ENCODE measurements at places on chromosomes 3 and 15. TPM values are rescaled to one million over a fixed set of nuclear protein-coding genes. Genes with fewer than 3 reads are reported as not detected.

The WDR93 gene
- total RNA-seq, result not detected

The SLC26A6 gene
- 26.4 TPM for total RNA-seq

- no peaks in the 10 kb centered on the region for H3K27me3 ChIP-seq
- H3K4me1 ChIP-seq, result no peaks in the 10 kb centered on the region
- no peaks in the 10 kb centered on the region for H3K36me3 ChIP-seq
- H3K27ac ChIP-seq, result no peak overlapping the region
- no peak overlapping the region for H3K4me3 ChIP-seq
Observed at GRCh38 chr3:139281522-139282196, 62.2 kb upstream of the MRPS22 start.

DNA sequence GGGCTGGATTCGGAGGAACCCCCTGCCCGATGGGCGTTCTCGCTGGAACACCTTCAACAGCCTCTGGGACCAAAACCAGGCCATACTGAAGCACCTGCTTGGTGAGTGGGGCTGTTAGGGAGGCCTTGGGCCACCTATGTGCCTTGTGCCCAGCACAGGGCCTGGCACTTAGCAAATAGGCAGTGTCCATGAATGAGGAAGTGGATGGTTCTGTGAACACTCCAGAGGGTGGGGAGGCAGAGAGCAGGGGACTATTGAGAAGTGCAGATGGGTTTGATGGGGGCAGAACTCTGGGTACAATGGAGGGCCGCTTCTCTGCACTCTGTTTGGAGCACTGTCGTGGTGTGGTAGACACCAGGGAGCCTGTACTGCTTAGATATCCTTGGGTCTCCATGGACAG lies 1.5 kb downstream of the ECE2 start:
- no peak for DNase-seq
- no peak overlapping the region for H3K27ac ChIP-seq
- no peaks in the 10 kb centered on the region for H3K4me1 ChIP-seq
- no peak overlapping the region for H3K4me3 ChIP-seq
- no peaks in the 10 kb centered on the region for H3K36me3 ChIP-seq

- H3K4me3 ChIP-seq, result no peak overlapping the region
- no peaks in the 10 kb centered on the region for H3K36me3 ChIP-seq
- no peak overlapping the region for H3K27ac ChIP-seq
- DNase-seq, result no peak
- no peaks in the 10 kb centered on the region for H3K27me3 ChIP-seq
- no peaks in the 10 kb centered on the region for H3K4me1 ChIP-seq
Observed at GRCh38 chr3:56303487-56303886, 164.8 kb downstream of the ERC2 start.

GRCh38 chr3:31671976-31672375 lies 139.3 kb downstream of the STT3B start:
- DNase-seq, result no peak
- no peaks in the 10 kb centered on the region for H3K4me1 ChIP-seq
- no peak overlapping the region for H3K27ac ChIP-seq
- no peak overlapping the region for H3K4me3 ChIP-seq
- H3K36me3 ChIP-seq, result peaks cover 13% of the 10 kb centered on the region
